Kidney glomerular epithelial cell (primary cell): ENCODE measurements at places on chromosomes 5 and 9.
A peak's percentile ranks its signal among the peaks of the same experiment; 100 is the strongest.

GRCh38 chr9:1267581-1267980 is 217.4 kb downstream of the DMRT2 start:
- DNase-seq = no peak

GRCh38 chr9:81543695-81544094 is 145.7 kb downstream of the TLE1 start:
- DNase-seq = no peak

- DNase-seq = peak; percentile 1
Measured at GRCh38 chr9:78919701-78920100, 622.8 kb downstream of the PSAT1 start.

- DNase-seq = no peak
Measured at GRCh38 chr9:129458155-129458661, 162.7 kb downstream of the C9orf50 start.

DNA sequence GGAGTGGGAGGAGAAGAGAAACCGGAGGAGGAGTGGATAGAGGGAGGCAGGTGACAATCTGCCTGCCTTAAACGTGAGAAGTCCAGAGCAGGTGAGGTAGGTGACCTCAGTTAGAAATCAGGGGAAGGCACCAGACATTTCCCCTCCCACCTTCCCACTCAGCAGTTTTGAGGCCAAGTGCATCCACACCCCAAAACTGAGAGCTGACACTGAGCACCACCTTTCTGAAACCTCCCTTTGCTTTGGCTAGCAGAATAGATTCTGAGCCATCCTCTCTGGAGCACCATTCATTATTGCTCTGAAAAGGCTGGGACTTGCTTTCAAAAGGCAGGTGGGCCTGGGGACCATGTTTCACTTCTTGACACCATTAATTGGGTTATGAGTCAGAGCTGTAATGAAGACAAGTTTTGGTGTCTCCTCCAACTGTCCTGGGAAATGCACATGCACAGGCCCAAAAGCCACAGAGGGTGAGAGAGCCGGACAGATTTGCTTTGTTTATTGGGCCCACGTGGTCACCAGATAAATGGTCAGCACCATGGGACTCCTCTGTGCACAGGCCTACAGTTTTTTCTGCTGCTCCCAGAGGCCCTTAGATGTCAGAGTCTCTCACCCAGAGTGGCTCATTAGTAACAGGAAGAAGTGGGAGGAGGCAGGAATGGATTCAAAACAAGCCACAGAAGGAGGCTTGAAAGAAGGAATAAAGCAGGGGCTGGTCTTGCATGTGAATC is 314.7 kb downstream of the TLE1 start:
- no peak for DNase-seq

GRCh38 chr5:135654761-135655467 is 76.1 kb upstream of the CXCL14 start:
- no peak for DNase-seq

DNA sequence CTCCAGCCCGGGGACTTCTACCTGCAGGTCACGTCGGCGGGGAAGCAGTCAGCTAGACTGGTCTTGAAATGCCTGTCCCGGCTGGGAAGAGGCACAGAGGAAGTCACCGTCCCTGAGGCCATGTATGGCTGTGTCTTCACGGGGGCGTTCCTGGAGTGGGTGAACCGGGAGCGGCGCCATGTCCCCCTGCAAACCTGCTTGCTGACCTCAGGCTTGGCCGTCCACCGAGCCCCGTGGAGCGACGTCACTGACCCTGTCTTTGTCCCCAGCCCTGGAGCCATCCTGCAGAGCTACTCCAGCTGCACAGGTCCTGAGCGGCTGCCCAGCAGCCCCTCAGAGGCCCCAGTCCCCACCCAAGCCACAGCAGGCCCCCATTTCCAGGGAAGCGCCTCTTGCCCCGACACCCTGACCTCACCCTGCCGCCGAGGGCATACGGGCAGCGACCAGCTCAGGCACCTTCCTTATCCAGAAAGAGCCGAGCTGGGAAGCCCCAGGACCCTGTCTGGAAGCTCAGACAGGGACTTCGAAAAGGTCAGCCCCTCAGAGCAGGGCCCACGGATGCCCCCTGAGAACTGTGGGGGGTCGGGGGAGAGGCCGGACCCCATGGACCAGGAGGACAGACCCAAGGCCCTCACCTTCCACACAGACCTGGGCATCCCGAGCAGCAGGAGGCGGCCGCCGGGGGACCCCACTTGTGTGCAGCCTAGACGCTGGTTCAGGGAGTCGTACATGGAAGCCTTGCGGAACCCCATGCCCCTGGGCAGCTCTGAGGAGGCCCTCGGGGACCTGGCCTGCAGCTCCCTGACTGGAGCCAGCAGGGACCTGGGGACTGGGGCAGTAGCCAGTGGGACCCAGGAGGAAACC is 47.8 kb downstream of the PLEKHG4B start:
- no peak for DNase-seq

DNA sequence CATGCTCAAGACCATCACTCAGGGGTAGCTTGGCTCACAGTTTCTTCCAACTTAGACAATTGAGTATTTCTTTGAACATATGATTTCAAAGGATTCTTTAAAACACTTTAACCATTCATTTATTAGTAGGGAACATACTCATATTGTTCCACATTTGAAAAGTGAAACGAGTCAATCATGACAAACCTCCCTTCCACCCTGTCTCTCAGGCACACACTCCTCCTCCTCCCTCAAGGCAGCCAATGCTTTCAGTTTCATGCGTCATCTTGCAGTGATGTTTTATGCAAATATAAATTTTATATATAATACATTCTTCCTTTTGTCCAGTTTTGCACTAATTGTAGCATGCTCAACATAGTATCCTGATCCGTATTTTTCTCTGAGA is 126.0 kb upstream of the BOD1 start:
- DNase-seq = peak; percentile 50

- no peak for DNase-seq
Measured at GRCh38 chr5:15927710-15928380, 251.7 kb downstream of the MARCHF11 start.

DNA sequence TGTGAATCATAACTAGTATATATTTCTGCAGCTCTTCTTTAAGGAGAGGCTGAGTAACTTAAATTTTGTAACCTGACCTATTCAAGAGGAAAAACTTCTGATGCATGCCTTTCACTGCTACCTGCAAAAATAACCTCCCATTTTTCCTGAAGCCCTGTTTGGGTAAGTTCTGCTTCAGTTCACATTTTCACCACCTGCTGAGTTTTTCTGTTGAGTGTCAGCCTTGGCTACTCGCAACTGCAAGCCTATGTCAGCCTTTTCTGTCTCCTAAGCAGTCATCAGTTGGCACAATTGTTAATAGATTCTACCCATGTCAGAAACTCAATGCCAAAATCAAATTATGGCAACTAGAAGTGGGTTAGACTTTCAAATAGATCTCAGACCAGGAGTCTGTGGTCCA is 8.2 kb upstream of the TNFAIP8 start:
- peak; percentile 84 for DNase-seq

GRCh38 chr9:20405078-20405477 is 217.2 kb downstream of the MLLT3 start:
- DNase-seq = no peak

DNA sequence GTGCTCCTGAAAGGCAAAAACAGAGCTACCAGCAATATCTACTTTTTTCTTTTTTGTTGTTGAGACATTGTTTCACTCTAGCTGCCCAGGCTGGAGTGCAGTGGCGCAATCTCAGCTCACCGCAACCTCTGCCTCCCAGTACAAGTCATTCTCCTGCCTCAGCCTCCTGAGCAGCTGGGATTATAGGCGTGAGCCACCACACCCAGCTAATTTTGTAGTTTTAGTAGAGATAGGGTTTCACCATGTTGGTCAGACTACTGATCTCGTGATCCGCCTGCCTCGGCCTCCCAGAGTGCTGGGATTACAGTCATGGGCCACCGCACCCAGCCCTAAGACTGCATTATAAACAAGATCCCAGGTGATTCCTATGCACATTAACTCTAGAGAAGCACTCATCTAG is 17.0 kb downstream of the PLPP1 start:
- no peak for DNase-seq

DNA sequence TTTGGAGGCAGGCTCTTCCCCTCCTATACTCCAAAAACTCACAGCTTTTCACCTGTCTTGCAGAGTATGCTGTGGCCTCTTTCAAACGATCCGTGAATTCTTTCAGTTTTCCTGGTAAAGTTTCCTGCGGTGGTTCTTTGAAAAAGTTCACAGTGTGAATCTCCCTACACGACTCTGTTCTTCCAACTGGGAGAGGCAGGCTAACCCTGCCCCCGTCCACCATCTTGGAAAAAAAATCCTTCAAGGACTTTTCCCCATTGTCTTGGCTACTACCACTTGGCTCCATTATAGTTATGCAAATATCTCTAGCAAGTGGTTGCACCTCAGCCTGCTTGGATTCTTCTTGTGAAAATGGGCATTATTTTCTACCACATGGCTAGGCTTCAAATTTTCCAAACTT is 382.6 kb downstream of the AGTPBP1 start:
- DNase-seq = no peak

- no peak for DNase-seq
Measured at GRCh38 chr9:124818431-124819281, 34.6 kb upstream of the WDR38 start.

- no peak for DNase-seq
Measured at GRCh38 chr9:133126697-133127339, 5.8 kb upstream of the RALGDS start.

- DNase-seq = no peak
Measured at GRCh38 chr5:88495810-88496209, 227.2 kb upstream of the TMEM161B start.

DNA sequence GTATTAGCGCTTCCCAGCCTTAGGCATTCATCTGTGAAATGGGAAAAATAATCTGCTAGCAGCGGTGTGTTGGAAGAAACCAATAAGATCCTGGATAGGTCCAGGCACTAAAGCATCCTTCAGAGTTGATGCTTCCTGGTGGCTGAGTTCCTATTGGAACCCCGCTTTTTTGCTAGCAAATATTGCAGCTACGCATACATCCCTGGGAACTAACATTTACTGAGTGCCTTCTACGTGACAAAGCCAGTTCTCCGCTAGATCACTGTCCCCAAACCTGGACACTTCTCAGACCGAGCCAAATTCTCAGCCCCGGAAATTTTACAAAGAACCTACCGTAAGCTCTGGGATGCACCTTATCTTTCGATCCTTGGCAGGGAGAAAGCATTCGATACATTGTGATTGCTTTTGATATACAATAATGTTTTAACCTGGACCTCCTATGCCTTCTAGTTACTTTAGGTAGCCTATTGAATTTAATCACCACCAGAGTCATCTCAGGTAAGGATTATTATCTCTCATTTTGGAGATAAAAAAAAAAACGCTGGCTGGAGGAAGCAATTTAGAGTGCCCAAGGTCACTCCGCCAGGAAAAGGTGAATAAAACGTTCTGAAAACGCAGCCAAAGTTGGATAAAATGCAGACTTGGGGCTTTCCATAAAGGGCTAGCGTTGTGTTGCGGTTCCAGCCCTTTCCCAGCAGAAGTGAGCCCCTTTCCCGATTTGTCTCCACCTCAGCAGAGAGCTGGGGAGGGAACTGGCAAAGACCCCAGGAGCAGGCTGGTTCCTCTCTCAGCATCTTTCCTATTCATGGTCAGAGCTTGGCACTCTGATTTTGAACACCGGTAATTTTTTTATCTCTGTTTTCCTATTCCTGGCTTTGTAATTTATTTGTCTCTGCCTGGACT is 2.6 kb upstream of the MSX2 start:
- DNase-seq = no peak

DNA sequence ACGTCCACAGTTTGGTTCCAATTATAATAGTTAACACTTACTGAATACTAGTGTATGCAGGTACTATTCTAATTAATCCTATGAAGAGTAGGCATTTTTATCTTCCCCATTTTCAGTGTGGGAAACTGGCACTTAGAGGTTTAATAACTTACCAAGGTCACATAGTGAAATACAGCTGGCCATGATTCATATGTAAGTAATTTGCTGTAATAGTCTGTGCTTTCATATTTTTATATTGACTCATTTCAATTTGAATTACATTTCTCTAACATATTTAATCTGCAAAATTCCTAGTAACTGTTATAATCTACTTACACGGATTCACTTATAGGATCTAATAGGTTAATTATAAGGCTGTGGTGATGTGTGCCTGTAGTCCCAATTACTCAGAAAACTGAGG is 19.4 kb downstream of the CCNH start:
- DNase-seq = peak; percentile 88

- DNase-seq = no peak
Measured at GRCh38 chr5:7094626-7095025, 301.3 kb upstream of the ADCY2 start.

DNA sequence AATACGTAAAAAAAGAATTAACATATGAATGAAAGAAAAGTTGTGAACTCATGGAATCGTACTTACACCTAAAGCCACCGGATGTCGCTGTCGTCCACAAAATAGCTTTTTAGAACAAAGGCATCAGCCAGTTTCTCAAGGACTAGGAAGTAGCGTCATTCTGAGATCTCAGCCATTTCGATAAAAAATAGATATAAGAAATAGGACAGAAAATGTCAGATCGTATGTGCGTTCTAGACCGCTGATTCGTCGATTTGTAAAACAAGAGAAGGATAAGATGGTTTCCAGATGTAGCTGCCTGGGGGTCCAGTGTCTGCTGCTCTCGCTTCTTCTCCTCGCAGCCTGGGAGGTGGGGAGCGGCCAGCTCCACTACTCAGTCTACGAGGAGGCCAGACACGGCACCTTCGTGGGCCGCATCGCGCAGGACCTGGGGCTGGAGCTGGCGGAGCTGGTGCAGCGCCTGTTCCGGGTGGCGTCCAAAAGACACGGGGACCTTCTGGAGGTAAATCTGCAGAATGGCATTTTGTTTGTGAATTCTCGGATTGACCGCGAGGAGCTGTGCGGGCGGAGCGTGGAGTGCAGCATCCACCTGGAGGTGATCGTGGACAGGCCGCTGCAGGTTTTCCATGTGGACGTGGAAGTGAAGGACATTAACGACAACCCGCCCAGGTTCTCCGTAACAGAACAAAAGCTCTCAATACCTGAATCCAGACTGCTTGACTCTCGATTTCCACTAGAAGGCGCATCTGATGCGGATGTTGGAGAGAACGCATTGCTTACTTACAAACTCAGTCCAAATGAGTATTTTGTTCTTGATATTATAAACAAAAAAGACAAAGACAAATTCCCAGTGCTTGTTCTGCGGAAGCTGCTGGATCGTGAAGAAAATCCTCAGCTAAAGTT is at the start of gene PCDHA10:
Gene PCDHA10 (plus strand): TSS at position 126 of the 903 bp plus-strand sequence. CDS start 152 bp downstream, at position 278.
- peak; percentile 28 for DNase-seq

GRCh38 chr9:16442622-16443021 is 427.8 kb downstream of the BNC2 start:
- DNase-seq = peak; percentile 59

GRCh38 chr5:163248333-163248732 is 189.1 kb upstream of the CCNG1 start:
- no peak for DNase-seq

- DNase-seq = peak; percentile 28
Measured at GRCh38 chr9:4828761-4829160, 36.0 kb downstream of the RCL1 start.

GRCh38 chr9:135030566-135031226 is 56.8 kb upstream of the OLFM1 start:
- no peak for DNase-seq

- no peak for DNase-seq
Measured at GRCh38 chr5:45793638-45794532, 97.7 kb upstream of the HCN1 start.

GRCh38 chr5:73007051-73007450 is 51.2 kb downstream of the FCHO2 start:
- DNase-seq = no peak
